ENCODE measurements at places on chromosomes 1 and 21.
A peak's percentile ranks its signal among the peaks of the same experiment; 100 is the strongest.

GRCh38 chr1:156487862-156488261 lies 12.7 kb downstream of the MEF2D start:
- DNase-seq: no peak

DNA sequence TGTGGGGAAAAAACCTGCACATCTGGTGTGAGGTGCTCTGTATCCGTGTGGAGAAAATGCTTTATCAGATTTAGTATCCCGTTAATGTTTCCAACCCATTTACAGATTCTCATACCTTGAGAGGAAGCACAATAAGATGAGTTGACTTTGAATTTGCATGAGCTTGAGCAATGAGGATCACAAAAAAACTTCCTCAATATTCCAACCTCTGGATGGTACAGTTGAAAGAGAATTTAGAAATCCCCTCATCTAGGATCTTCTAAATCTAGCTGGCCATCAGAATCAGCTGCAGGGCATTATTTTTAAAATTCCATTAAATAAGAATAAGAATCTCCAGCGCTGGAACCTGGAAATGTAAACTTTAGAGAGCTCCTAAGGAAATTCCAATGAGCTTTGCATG lies 82.5 kb upstream of the NR5A2 start:
- no peak for DNase-seq

- no peak for DNase-seq
Observed at GRCh38 chr1:202259705-202260104, 66.1 kb downstream of the LGR6 start.

GRCh38 chr1:29713857-29714256 lies 477.5 kb downstream of the PTPRU start:
- peak; percentile 28 for DNase-seq

DNA sequence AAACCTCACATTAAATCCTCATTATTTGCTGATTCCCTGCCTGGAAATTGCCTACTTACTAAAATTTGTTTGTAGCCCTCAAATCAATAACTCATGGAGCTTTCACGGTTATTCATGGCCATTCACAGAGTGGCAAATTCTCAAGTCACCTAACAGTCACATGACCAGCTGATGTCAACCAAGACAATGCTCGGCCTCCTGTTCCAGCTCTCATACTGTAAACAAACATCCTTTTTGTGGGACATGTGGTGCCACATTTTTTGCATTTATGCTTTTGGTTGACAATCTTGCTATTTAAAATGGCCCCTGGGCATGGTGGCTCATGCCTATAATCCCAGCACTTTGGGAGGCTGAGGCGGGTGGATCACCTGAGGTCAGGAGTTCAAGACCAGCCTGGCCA lies 271.5 kb upstream of the GREM2 start:
- no peak for DNase-seq

- no peak for DNase-seq
Observed at GRCh38 chr1:182256931-182257330, 134.7 kb downstream of the GLUL start.

DNA sequence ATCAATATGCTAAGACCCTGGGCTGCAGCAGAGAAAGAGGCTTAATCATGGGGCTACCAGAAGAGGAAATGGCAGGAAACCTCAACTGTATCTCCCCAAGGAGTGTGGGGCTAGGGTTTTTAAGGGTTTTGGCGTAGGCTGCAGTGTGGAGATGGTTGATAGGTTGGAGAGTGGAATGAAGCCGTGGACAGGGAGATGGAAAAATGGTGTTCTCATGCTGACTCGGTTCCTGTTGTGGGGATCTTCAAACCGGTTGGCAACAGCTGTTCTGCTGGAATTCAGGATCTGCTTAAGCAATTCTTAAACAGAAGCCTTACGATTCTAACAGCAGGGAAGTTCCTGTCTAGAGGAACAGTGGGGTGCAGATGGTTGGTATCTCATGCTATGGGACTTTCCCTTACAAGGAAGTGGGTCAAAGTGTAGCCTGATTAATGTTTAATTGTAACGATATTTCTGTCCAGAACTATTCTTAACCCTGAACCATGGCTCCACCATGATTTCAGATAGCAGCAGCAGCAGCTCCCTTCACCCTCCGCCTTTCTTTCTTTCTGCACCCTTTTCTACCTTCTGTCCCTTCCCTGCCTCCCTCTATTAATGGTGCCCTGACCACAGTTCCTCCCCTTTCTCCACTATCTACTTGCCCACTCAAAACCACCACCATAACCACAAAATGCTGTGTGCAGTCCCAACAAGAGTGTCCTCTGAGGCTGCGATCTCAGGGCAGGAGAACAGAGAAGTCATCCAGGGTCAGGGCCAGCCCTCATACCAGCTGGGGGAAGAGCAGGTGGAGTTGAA lies 30.8 kb downstream of the RSPH1 start:
- no peak for DNase-seq

- DNase-seq: no peak
Observed at GRCh38 chr1:27804791-27805190, 25.8 kb upstream of the PPP1R8 start.
